LHCN-M2 (cell line): ENCODE measurements at places on chromosomes 4 and X.

- DNase-seq = no peak
Measured at GRCh38 chr4:102862016-102862415, 6.8 kb upstream of the CISD2 start.

GRCh38 chrX:38627683-38628082 lies 66.3 kb downstream of the TSPAN7 start:
- DNase-seq = peak; percentile 17

DNA sequence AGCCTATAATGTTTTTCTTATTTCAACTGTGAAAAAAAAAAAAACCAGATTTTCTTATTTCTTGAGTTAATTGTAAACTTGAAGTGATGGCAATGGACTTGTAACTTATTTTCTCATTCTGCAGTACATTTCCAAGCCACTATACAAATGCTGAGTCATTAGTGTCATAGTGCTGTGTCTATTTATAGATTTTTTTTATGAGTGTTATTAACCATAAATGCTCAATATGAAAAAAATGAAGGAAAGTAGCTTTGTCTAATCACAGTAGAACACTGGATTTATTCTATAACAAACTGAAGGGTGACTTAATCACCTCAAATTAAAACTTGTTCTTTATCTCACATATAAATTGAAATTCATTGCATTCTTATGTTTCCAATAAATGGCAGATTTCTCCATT lies 718.6 kb downstream of the CCSER1 start:
- DNase-seq = peak; percentile 26

- peak; percentile 15 for DNase-seq
Measured at GRCh38 chrX:19017271-19017670, 33.4 kb upstream of the PHKA2 start.

GRCh38 chr4:80560337-80560736 lies 224.8 kb downstream of the CFAP299 start:
- DNase-seq = no peak

DNA sequence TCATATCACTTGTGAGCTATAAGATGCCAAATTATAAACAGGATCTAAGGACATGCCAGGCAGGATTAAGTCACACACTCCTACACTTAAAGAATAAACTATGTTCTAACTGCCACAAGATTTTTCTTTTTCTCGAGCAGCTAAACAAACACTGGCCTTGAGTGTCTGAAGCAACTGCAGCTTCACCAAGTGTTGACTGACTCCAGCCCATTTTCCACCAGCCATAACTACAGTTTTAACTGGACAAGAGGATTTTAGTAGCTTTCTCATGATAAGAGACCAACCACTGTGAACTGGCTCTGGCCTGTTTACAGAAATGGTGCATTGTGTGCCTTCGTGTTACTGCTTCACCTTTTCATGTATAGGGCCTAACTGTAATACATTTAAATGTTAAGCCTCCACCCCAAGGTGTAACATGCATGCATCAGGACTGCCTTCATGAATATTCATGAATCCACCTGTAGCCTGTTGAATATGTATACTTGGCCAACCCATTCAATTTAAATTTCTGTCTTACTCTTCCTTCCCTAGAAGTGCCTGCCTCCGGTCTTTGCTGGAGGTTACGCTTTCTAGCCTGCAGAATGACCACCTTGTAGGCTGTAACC lies 10.8 kb downstream of the UCP1 start:
- no peak for DNase-seq

DNA sequence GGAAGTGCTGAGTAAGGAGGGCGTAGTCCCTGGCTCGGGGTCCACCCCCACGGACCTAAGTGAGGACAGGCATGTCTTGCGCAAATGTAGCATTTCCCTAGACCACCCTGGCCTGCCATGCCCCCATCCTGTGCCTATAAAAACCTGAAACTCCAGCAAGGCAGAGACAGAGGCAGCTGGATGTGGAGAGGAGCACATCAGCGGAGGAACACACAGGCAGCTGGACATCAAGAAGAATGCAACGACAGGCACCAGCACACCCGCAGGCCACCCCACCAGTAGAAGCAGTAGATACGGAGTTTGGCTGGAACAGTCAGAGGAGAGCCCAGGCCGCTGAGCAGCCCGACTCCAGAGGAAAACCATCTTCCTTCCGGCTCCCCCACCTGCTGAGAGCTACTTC lies 345.9 kb downstream of the FSTL5 start:
- DNase-seq = no peak

DNA sequence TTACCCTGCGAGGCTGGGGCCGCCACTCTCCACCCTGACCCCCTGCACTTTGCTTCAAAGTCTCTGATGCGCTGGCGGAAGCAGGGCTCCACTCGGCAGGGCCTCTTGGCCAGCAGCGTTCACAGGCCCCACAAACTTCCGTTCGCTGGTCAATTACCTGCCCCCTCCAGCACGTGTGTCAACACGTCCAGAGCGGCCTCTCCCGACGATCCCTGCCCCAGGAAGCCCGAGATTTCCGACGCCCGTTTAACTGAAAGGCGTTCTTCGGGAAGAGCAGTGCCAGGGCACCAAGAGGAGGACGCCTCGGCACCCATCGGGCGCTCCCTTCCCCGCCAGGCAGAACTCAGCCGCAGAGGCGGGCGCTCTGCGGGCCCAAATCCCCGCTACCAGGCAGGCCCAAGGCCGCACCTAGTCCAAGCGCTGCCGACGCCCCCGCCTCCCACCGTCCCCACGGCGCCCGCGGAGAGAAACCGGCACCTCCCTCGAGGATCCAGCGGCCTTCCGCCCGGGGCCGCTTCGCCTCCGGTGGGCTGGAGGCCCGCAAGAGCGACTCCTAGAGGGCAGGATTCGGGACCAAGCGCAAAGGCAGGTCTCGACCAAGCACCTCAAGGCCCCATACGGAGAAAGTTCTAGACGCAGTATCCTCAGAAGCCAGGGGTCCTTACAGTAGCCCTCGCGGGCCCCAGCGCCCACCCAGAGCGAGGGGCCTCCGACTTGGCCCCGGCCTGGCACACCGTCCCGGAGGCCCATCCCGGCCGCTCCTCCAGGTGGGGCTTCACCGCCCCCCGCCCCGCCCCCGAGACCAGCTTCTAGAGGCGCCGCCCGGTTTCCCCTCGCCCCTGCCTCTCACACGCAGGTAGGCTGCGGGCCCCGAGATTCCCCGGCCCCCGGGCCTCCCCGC lies 586 bp downstream of the BCAP31 start:
- no peak for DNase-seq

DNA sequence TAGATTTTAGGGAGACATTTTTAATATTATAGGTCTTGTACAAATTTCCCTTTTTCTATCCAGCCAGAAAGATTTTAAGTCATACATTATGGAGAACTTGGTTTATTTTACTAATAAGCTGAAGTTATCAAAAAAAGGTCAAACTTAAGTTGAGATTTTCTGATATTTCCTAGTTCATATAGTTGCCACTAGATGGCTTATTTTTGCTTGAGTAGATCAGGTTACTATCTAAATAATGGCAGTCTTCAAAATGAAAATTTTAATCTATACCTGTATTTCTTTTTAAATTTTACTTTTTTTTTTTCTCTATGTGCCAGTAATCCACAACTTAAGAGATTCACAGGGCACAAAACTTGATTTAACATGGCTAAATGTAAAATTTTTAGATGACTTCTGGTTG lies 52.3 kb downstream of the USP9X start:
- no peak for DNase-seq

DNA sequence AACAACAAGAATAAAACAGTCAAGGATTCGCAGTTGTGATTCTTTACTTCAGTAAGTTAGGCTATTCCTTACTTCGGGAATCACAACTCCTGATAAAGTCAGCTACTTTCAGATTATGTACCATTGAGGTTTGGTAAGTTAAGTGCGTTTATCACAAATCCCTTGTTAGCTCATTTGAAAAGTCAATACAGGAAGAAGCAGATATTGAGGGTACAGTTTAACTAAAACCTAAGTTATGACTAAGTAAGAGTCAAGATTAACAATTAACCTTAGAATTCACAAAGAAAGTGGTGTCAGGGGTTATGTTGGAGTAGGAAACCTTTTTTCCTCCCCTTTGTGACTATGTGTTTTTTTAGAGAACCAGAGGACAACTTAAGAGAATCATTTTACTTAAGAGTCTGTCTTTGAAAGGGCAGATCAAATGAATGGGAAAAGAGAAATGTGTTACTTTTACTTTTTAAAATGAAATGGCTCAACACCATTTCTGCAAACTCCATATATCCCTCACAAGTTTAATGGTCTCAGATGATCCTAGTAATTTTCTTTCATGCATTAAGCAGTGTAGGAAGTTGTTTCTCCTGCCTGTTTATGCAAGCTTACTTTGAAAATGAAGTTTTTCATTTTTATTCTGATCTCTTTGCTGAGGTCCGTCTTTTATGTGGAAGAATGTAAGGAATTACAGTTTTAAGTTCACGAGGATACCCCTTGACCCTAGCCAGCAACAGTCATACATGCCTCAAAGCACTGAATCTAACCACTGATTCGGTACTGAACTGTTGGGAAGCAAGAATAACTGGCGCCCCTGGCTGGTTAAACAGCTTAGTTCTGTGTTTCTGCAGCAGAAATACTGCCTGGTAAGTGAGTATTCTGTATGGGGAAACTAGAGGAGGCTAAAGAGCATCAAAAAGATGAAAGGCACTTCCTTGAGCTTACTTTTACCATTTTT lies 211.7 kb downstream of the SLC4A4 start:
- DNase-seq = peak; percentile 37

DNA sequence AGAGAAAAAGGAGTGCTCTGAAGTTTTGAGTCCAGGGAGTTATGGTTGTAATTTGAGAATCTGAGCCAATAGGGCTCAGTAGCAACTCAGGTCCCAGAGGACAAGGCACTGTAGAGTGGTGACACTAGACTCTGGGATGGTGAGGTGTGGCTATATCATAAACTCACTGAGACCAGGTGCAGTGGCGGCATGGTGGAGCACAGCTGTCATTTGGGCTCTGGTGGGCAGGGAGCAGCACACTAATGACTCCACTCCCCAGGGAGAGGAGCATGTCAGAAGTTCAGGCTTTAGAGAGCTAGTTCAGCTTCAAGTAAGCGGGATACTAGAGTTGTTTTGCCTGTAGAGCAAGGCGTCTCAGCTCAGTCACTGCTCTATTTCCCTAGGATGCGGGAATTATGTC lies 165.4 kb upstream of the USP38 start:
- DNase-seq = no peak

DNA sequence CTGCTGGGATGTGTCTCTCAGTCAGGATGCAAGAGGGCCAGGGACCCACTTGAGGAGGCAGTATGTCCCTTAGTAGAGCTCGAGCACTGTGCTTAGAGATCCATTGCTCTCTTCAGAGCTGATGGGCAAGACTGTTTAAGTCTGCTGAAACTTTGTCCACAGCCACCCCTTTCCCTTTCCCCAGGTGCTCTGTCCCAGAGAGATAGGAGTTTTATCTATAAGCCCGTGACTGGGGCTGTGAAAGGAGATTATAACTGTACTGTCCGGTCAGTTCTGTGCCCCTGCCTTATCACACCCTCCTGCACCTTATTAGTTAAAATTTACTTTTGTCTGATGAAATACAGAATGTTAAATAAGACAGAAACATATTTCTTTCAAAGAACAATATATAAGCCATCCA lies 378.4 kb downstream of the PABPC4L start:
- DNase-seq = no peak
